ENCODE measurements at places on chromosomes 13 and 19.

DNA sequence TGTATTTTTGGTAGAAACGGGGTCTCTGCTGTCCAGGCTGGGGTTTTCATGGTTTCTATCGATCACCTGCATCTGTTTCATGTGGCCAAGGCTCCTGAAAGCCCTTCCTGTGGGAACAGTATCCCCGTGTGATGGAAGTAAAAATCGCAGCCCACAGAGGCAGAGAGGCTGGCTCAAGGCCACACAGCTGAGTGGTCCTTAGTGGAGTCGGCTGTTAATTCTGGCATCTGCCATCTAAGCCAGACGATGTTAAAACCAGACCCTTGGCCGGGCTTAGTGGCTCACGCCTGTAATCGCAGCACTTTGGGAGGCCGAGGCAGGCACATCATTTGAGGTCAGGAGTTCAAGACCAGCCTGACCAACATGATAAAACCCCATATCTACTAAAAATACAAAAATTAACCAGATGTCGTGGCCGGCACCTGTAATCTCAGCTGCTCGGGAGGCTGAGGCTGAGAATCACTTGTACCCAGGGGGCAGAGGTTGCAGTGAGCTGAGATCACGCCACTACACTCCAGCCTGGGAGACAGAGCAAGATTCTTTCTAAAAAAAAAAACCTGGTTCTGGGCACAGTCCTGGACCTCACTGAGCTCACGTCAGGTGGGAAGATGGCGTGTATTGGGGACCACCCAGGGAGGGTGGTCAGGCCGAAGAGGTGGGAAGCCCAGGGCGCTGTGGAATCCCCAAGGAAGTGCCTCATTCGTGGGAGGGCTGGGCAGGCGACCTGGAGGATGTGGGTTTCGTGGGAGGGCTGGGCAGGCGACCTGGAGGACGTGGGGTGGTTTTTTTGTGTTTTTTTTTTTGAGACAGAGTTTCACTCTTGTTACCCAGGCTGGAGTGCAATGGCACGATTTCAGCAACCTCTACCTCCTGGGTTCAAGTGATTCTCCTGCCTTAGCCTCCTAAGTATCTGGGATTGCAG lies 18.5 kb upstream of the MISP start:
- no peak for DNase-seq

DNA sequence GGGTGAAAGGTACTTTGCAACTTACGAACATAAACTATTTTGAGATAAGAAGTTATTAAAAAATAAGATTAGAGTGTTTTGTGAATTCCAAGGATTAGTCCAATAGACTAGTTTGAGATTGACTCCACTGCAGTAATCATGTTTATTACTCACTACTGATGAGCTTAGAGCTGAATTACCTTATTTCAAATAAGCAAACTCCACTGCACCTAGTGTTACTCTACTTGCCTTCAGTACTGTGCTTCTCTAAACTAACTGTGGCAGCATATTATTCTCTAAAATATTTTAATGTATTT lies 111.7 kb downstream of the MIPEP start:
- no peak for DNase-seq

- DNase-seq, result no peak
These were observed 997.6 kb downstream of the DIAPH3 start for GRCh38 chr13:59166174-59166573.

GRCh38 chr19:484494-484893 lies 11.8 kb upstream of the MADCAM1 start:
- DNase-seq, result no peak

DNA sequence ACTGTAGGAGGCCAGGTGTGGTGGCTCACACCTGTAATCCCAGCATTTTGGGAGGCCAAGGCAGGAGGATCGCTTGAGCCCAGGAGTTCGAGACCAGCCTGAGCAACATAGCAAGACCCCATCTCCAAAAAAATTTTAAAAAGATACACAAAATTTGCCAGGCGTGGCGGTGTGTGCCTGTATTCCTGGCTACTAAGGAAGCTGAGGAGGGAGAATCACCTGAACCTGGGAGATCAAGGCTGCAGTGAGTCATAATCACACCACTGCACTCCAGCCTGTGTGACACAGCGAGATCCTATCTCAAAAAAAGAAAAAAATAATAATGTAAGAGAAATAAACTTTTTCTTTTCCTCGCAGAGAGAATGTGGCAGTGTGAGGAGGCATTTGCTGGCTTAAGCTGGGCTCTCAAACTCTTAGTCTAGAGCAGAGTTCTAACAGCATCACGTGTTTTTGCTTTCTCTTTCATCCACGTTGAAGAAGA lies 21.1 kb downstream of the FAM187B start:
- DNase-seq, result no peak

DNA sequence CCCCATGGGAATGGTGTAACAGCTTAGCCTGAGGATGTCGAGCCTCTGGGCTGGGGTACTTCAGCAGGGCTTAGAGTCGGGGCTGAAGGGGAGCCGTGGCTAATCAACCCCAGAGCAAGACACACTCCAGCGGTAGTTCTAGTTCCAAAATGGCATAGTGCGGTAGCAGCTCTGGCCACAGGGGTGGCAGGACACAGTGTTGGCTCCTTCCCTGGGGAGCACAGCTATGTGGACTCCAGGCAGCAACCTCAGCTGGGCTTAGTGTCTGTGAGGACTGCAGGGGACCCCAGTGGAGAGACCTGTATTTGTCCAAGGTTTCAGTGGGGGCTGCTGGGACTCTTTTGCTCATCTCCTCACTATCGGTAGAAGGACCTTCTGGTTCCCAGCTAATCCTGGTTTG lies 70.8 kb upstream of the PCDH20 start:
- no peak for DNase-seq

GRCh38 chr13:53100394-53101063 lies 71.9 kb downstream of the OLFM4 start:
- DNase-seq, result no peak

DNA sequence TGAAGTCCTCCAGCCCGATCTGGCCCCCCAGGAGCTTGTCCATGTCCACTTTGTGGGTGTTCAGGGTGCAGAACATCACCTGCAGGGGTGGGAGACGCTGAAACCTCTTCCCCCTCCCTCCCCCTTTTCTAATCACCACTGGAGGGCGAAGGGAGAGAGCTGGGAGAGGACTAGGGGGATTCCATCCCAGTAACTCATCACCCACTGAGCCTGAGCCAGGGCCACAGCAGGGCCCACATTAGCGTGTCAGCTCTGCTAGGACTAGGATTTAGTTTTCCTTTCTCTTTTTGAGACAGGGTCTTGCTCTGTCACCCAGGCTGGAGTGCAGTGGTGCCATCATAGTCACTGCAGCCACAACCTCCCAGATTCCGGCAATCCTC lies 5.5 kb upstream of the PTGER1 start:
- DNase-seq, result no peak

All from SHP77 treated with DMSO at 0.1 percent for 48 hours (cell line).